NCI-H1436 treated with DMSO at 0.1 percent for 48 hours (cell line): ENCODE measurements at places on chromosomes 6 and 20.

DNA sequence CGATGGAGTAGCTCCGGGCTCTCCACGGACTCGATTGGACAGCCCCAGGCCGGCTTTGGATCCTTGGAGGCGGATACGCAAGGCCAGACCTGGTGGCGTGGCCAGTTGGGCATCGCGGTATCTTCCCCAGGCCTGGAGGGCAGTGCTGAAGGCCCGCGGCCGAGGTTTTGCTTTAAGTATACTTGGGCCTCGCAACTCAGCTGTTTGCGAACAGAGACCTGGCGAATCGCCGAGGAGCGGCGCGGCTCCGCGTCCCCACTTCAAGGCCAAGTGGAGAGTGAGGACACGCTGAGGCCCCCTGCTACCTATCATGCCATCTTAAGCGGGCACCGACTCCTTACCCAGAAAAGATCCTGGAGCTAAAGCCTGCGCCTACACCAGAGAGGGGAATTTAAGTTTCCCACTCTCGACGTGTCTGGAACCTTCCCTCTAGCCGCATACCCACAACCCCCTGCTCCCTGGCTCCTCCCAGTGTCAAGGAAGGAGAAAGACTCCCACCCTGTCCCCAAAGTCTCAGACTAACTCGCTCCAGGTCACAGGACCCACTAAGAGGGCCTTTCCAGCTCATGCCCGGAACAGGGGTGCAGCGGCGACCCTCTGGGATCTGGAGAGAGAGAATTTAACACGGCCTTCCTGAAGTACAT lies 4.1 kb downstream of the LINC00237 start:
- DNase-seq, result no peak

DNA sequence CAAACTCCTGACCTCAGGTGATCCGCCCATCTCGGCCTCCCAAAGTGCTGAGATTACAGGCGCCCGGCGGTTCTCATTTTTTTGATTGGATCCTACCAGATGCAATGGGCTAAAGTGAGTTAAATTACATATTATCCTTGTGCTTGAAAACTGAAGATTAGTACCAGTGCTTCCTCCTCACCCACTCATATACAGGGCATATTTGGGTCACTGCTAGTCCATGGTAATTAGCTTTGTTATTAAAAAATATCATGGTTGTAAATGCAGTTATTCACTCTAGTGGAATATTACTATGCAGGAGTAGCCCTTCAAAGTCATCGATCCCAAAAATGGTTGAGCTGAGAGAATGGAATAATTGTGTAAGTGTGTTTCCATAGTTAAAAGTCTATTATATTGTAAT lies 26.5 kb downstream of the ZNF292 start:
- no peak for DNase-seq

GRCh38 chr6:144566868-144567615 lies 281.9 kb downstream of the UTRN start:
- no peak for DNase-seq

DNA sequence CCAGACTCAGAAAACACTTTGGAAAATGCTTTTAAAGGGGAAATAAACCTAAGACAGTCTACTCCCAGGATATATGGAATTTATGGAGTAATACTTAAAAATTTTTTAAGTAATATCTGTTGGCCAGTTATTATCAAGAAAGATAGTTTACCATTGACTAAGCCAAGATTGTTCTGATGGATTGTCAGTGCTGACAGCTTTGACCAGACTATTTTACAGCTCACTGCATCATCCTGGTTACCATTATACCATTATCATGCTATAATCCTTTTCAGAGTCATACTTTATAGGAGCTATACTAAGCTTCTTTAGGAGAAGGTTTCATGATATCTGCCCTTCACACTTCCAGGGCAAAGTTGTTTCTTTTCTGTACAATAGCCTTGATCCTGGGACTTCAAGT lies 16.5 kb downstream of the GTF2H5 start:
- DNase-seq, result no peak

- no peak for DNase-seq
Measured at GRCh38 chr6:34157236-34157830, 11.4 kb upstream of the GRM4 start.

DNA sequence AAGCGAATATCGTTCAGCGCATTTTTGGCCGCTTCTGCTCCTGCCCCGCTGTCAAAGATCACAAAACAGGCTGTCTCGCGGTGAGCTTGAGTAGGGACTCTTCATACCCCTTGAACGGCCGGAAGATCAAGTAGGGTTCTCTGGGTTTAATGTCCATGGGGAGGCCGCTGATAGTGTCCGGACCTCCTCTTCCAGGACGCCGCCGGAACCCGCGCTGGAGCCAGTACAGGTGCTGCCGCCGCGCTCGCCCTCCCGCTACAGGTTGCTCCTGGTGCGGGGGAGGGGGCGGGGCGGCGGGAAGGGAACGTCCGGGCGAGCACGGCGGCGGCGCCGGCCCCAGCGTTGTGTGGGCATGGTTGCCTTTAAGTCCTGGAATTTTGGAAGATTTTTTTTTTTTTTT lies 67.4 kb downstream of the KHDC1L start:
- DNase-seq, result no peak

DNA sequence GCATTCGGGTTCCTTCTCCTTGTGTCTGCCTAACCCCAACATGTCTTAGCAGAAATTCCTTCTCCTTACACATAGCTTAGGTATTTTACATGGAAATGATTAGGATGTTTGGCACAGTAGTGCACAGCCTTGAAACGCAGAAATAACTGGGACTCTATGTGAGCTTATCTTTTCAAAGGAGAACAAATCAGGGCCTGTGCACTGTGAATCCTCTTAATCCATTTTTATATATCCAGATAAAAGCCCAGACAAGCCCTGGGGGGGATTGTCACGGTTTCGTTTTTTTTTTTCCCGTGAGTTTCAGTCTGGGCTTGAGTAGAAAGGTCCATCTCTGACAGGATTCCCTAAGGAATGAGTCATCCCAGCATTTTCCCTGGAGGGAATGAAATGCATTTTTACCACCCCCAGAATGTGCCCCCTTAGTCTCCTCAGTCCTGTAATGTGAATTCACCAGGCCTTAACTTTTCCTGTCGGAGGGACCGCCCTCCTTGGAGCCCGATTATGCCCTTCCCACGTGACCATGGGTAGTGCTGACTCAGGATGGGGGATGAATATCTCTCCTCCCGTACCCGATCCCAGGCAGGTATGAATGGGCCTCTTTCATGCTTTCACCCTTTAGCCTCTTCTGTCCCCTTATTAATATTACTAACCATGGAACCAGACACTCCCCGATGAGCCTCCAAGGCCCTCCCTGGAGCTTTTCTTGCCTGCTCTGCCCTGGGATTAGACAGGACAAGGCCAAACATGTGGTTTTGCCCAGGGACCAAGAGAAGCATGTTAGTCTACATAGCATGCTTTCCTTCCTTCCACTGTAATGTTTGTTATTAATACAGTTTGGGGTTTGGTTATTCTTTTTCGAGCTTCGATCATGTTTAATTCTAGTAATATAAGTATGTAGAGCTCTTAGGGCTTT lies 23.9 kb upstream of the NAA20 start:
- no peak for DNase-seq

DNA sequence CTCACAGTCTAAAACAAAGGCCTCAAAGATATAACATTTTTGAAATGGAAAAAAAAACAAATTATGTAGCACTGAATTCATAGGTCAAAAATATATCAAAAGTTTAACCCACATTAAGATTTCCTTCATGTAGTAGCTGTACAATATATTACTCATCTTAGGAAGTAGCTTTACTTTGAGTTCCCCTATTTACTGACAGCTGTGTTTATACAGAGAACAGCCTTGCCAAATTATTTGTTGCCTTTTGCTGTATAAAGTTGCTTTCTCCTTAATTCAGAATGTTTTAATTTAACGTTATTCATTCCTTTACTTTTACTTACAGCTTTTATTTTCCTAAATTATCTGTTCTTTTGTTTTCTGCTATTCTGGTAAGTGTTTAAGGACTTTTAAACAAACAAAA lies 181.0 kb downstream of the COL12A1 start:
- DNase-seq, result no peak

DNA sequence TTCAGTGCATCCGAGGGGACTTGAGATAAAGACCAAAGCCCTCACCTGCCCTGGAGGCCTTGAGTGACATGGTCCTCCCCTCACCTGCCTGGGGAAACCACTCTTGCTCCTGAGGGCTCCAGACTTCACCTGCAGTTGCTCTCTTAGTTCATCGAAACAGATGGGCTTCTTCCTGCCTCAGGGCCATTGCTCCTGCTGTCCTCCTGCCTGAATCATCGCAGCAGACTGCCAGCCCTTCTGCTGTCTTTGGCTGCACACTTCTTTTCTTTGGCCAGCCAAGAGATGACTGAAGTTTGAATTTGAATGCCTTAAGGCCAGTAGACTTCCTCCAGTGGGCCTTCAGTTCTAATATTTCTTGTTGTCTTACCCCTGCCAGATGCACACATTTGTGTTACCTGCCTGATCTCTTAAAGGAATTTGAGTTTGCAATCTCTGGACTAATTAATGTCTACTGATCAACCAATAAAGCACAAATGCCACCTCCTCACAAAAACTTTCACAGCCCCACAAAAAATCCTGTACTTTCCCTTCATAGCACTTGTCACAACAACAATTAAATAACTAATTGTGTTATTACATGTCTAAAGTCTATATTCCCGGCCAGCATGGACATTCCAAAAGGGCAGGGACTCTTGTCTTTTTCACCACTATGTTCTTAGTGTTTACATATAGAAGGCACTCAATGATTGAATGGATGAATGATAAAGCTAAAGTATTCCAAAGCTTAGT lies 56.7 kb upstream of the SGK1 start:
- no peak for DNase-seq

GRCh38 chr20:41574802-41575389 lies 43.3 kb downstream of the CHD6 start:
- no peak for DNase-seq

- no peak for DNase-seq
Measured at GRCh38 chr20:7159903-7160302, 392.4 kb downstream of the BMP2 start.

DNA sequence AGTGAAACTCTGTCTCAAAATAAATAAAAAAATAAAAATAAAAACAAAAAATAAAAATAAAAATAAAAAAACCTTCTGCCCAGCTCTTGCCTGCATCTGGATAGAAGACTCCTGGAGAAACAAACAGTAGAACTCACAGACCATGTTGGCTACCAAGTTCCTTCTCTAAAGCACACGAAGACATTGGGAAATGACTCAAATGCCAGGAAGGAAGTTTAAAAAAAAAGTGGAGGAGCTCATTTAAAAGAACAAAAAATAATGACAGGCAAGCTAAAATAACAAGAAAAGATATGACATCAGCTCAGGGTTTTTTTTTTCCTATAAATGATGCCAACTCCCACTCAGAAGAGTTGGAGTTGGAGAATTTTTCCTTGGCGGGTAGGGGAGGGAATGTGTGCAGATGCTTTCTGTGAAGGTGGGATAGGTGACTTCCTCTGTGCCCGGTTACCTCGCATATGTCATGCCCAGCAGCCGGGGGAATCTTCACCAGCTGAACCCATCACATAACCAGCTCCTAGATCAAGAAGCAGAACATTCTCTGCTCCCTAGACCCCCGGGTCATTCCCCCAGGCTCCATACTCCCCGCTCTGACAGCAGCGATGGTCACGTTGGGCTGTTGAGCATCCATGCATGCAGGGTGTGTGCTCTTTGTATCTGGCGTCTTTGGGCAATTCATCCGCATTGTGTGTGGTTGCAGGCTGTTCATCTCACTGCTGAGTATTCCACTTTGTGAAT lies 17.3 kb upstream of the CD93 start:
- no peak for DNase-seq

GRCh38 chr6:5497896-5498578 lies 236.7 kb downstream of the FARS2 start:
- peak; percentile 56 for DNase-seq
